Right ventricle myocardium inferior (tissue), 1 donor: ENCODE measurements at places on chromosomes 5 and 9. TPM values are rescaled to one million over a fixed set of nuclear protein-coding genes. Genes with fewer than 3 reads are reported as not detected.

Gene TMEM174
- not detected for total RNA-seq

Gene C5orf58
- total RNA-seq: not detected

Gene PCDHB5
- total RNA-seq: 1.6 TPM

Gene IRX1
- total RNA-seq: 1.3 TPM

Gene HACD4
- total RNA-seq: 1.1 TPM

Gene ZNF618
- total RNA-seq: 1.6 TPM

Gene SOHLH1
- total RNA-seq: not detected

Gene PCDHA1
- total RNA-seq: not detected

Gene TAF11L12
- not detected for total RNA-seq

Gene GMCL2
- total RNA-seq: not detected
